ENCODE measurements at places on chromosomes 3 and 15.

DNA sequence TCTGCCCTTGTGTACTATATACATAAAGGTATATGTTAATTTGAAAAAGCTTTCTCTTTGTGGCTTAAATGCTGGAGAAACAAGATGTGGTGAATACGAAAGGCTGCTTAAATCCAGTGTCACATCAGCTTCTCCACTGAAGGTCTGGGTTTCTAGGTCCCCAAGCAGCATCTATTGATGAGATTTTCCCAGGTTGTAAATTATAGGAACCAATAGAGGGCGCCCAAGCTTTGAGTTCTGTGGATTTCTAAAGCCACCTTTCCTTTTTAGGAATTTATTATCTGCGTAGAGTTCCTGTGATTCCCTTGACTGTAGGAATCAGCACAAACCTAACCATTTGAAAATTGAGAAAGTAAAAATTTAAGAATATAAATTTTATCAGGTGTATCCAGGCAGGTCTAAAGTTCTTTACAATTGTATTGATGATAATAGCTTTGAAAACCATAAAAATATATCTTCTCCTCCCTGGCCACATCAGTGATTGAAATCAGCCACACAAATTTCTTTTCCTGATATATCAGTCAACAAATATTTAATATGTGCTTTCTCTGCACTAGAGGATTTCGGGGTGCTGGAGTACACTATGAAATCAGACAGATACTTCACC, 88.3 kb upstream of the ADAMTSL3 start:
- peak; percentile 47 for DNase-seq

DNA sequence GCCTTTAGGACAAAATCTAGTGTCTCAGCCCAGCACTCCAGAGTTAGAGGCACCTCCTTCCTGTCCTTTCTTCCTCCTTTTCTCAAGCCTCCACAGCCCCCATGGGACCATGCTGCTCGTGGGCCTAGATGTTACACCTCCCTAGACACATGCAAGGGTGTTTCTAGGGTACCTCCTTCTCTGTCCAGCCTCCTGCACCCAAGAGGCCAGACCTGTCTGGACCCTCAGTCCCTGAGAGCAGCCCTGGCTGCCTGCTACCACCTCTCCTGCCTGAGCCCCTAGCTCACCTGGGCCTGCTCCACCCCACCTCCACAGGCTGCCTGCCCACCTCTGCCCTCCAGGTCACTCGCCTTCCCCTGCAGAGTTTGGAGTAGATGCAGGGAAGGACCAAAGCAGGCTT, 5.2 kb downstream of the LOXL1 start:
- DNase-seq = no peak

- no peak for DNase-seq
Measured at GRCh38 chr3:155661760-155662159, 83.1 kb downstream of the PLCH1 start.

GRCh38 chr3:115698851-115699591, 75.7 kb downstream of the GAP43 start:
- peak; percentile 64 for DNase-seq

- DNase-seq = no peak
Measured at GRCh38 chr3:58200846-58201355, 9.9 kb downstream of the DNASE1L3 start.

GRCh38 chr3:150308037-150308319, 100.1 kb upstream of the TSC22D2 start:
- no peak for DNase-seq

- no peak for DNase-seq
Measured at GRCh38 chr3:74739242-74739641, 124.8 kb upstream of the CNTN3 start.

DNA sequence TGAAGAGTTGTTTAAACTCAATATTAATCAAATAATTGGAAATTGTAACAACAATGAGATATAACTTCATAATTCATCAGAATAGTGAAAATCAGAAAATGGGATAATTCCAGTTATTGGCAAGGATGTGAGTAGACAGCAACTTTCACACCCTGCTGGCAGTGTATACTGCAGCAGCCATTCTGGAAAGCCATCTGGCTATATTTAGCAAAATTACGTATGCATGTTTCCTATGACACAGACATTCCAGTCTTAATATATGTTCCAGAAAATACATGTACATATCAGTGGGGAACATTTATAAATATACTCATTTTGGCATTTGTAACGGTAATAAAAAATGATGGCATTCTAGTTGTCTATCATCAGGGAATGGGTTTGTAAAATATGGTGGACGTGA, 564.1 kb downstream of the GBE1 start:
- no peak for DNase-seq

GRCh38 chr3:147890114-147890513, 480.9 kb downstream of the ZIC1 start:
- no peak for DNase-seq

GRCh38 chr3:50523279-50523811, 19.9 kb upstream of the CACNA2D2 start:
- no peak for DNase-seq

DNA sequence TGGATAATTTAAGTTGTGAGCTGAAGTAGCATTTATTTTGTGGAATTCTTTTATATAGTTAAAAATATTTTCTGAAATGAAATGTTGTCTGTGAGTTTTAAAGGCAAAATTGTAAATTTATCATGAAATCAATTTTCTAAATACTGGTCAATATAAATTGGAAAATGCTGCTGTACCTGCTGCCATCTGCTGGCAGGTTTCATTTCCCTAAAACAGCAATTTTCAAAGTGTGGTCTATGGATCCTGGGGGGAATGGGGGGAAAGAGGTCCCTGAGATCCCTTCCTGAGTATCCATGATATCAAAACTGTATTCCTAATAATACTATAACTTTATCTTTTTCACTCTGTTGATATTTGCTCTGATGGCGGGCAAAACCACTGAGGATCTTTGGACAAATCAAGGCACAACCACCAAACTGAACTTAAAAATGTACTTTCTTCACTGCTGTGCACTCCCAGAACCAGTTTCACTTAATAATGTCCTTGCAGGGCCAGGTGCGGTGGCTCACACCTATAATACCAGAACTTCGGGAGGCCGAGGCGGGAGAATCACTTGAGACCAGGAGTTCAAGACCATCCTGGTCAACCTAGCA, 17.2 kb upstream of the CCR4 start:
- no peak for DNase-seq

DNA sequence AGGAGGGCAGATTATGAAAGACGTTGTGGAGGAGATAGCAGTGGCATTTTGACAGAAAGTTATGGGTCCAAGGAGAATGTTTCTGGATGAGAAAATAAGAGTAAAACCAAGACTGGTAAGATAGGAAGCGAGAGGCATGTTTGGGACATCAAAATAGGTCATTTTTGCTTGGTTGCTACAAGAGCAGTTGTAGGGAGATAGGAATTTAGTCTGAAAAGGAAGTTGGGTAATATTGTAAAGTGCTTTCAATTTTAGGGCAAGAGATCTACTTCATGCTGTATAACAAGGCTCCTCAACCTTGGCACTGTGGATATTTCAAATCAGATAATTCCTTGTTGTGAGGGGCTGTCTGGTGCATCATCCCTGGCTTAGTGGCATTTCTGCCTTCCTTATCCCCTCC, 118.0 kb upstream of the DPH6 start:
- DNase-seq = no peak

GRCh38 chr3:8767256-8767666, 2.2 kb downstream of the OXTR start:
- no peak for DNase-seq

DNA sequence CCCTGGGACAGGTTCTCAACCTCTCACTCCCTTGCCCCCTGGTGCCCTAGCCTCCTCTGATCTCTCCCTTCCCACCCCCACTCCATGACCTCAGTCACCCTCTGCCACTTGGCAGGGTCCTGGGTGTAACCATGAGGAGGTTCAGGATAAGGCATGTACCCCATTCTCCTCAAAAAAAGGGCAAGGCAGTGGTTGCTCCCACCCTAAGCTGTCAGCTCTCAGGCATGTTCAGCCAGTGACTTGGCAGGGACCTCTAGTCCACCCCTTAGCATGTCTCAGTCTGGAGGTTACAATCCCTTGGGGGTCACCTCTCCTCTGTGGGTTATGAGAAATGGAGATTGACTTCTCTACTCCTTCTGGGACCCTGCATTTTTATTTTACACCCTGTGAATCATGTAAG, 11.0 kb upstream of the BOC start:
- DNase-seq = no peak

DNA sequence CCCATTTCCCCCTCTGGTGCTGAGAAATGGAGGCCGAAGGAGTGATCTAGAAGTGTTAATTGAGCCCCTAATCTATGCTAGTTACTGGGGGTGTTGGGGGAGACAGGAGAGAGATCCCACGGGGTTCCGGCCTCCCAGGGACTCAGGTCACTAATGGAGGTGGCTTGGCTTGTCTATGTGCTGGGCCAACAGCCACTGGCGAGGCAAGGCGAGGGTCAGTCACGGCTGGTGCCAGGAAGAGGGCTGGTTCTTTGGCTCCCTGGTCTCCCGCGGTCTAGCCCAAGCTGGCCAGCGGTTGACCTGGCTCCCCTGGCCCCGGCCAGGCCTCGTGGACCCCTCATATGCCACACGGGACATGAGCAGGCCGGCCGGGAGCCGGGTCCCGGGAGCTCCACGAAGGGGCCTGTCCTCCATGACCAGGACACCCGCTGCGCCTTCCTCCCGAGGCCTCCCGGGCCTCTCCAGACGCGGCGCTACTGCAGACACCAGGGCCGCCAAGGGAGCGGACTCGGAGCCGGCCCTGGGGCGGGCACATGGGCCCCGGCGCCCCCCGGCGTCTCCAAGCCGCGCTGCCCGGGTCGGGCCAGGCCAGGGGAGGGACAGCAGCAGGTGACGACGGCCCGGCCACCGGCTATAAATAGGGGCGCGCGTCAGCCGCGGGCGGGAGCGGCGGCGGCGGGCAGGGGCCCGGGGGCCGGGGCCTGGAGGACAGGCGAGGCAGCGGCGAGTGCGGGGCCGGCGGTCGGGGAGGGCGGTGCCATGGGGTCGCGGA, at the start of gene ALPK3:
Gene ALPK3 (plus strand): TSS at position 663 of the 772 bp plus-strand sequence. CDS start 97 bp downstream, at position 760.
- DNase-seq = no peak

GRCh38 chr15:31082771-31083369, 18.7 kb downstream of the TRPM1 start:
- no peak for DNase-seq

DNA sequence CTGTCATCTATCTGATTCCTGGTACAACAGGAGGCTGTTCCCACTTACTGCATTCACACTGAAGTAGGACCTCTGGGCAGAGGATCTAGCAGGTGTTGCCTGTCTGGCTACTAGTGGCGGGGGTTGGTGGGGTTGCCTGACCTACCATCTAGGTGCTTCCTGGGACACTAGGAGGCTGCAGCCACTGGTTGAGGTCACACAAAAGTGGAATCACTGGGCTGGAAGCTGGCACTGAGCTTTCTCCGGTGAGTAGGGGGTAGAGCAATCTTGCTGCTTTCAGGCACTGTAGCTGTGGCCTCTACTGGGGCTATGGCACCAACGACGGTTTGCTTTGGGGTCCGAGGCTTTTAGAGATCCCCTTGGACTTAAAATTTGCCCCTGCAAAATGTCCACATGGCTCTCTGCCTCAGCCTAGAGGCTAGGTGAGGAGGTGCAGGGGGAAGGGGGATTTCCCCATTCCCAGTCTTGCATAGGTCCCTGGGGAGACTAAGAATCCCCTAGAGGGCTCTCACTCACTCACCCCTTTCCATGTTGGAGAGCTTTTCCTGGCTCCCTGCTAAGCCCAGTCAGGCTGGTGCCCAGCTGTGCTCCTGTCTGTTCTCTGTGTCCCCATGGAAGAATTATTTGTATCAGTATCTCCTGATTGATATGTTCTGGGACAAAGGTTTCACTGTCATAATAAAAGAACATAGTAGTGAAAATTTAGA, 397.7 kb upstream of the EPHA6 start:
- no peak for DNase-seq

DNA sequence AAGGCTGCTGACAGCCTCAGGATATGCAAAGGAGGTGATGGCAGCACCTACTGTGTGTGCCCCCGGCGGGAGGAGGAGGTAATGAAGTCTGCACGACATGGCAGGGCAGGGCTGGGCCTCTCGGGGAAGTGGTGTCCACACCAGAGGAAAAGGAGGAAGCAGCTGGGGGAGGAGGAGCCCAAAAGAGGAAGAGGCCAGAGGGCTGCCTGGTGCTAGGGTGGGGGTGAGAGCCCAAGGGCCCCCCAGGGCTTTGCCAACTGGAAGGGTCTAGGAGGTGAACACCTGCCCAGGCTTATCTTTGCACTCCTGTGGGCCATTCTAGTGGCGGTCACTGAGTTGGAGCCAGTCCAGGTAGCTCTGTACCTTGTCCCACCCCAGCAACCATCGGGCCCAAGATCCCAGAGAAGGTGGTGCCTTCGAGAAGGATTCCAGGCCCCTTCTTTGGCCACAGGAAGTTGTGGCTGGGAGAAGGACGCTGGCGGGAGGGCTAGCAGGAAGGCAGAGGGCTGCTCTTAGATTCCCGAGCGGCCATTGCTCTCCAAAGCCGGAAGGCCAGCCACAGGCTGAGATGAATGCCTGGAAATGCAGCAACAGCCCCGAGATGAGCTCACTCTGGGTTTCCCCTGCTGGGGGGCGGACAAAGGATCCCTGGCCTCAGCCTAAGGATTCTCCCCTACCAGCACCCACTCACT, 7.0 kb downstream of the GNAI2 start:
- DNase-seq = no peak

GRCh38 chr15:64236156-64236894, 73.5 kb upstream of the PPIB start:
- no peak for DNase-seq

- DNase-seq = no peak
Measured at GRCh38 chr3:120057626-120058025, 36.6 kb downstream of the GSK3B start.

- DNase-seq = no peak
Measured at GRCh38 chr3:80018375-80018774, 250.6 kb upstream of the ROBO1 start.

DNA sequence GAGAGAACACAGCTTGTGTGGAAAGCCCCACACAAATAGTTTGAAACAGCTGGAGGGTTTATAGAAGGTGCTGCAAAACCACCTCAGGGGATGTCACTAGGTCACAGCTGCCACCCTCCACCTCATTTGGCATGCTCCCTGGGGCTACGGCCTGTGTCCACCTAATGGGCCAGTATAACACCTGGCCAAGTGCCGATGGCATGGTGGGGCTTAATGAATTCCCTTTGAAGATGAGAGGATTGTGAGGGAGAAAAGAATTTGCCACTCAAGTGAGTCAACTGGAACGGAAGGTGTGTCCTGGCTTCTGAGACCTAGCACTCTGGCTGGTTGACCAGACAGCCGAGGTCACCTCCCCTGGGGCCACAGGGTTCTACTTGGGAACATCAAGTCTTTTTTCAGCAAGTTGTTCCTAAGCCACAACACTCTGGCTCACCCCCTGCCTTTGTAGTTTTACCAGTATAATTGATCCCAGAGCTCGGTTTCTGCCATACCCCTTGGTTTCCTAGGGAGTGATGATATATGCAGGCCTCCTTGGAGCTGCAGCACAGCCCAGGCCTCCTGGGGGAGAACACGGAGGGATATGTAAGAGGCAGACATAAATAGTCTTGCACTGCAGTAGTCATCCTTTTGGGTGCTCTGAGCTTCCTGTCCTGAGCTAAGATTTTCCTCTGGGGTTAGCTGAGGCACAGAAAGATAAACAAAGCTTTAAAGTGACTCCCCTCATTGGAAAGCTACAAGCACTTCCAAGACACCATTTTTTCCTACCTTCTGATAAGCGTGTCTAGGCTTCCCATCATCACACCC, 178.2 kb upstream of the LPP start:
- DNase-seq = no peak

All from iPS DF 6.9 (cell line).